ENCODE measurements at places on chromosomes 7 and 10. TPM values are rescaled to one million over a fixed set of nuclear protein-coding genes. Genes with fewer than 3 reads are reported as not detected.

GRCh38 chr10:60652628-60653027, 125.7 kb upstream of the CDK1 start:
- DNase-seq = no peak
- no peak overlapping the region for H3K27ac ChIP-seq
- no peak overlapping the region for H3K4me3 ChIP-seq
- no peaks in the 10 kb centered on the region for H3K27me3 ChIP-seq

- no peak for DNase-seq
- H3K4me3 ChIP-seq = no peak overlapping the region
- H3K4me1 ChIP-seq = peaks cover 6% of the 10 kb centered on the region
- H3K36me3 ChIP-seq = peaks cover 7% of the 10 kb centered on the region
- H3K27ac ChIP-seq = no peak overlapping the region
Measured at GRCh38 chr7:43864126-43864525, 5.2 kb downstream of the MRPS24 start.

- peaks cover 18% of the 10 kb centered on the region for H3K4me1 ChIP-seq
- no peaks in the 10 kb centered on the region for H3K36me3 ChIP-seq
- no peak overlapping the region for H3K4me3 ChIP-seq
- H3K27ac ChIP-seq = no peak overlapping the region
- DNase-seq = no peak
- H3K27me3 ChIP-seq = no peaks in the 10 kb centered on the region
Measured at GRCh38 chr10:63414481-63415260, 51.1 kb downstream of the JMJD1C start.

GRCh38 chr10:128364631-128365030, 238.4 kb upstream of the MKI67 start:
- no peak overlapping the region for H3K27ac ChIP-seq
- H3K36me3 ChIP-seq = no peaks in the 10 kb centered on the region
- H3K4me3 ChIP-seq = no peak overlapping the region
- DNase-seq = no peak

GRCh38 chr10:49076319-49076718, 39.0 kb downstream of the VSTM4 start:
- H3K4me1 ChIP-seq = peaks cover 20% of the 10 kb centered on the region
- H3K27ac ChIP-seq = no peak overlapping the region
- H3K36me3 ChIP-seq = peaks cover 17% of the 10 kb centered on the region
- no peak overlapping the region for H3K4me3 ChIP-seq

GRCh38 chr7:128194533-128195282, 46.4 kb upstream of the LEP start:
- DNase-seq = no peak
- no peak overlapping the region for H3K27ac ChIP-seq
- peaks cover 3% of the 10 kb centered on the region for H3K27me3 ChIP-seq
- H3K4me1 ChIP-seq = no peaks in the 10 kb centered on the region

DNA sequence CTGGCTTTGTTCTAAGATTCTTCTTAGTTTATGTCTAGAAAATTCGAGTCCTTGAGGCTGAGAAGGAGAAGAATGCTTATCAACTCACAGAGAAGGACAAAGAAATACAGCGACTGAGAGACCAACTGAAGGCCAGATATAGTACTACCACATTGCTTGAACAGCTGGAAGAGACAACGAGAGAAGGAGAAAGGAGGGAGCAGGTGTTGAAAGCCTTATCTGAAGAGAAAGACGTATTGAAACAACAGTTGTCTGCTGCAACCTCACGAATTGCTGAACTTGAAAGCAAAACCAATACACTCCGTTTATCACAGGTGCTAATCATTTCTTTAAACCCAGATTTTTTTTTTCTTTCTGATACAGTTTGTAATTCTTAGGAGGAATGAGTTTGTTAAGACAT, 6.7 kb downstream of the CEP55 start:
- no peaks in the 10 kb centered on the region for H3K4me1 ChIP-seq
- H3K36me3 ChIP-seq = no peaks in the 10 kb centered on the region
- no peak overlapping the region for H3K4me3 ChIP-seq
- no peak for DNase-seq
- H3K27ac ChIP-seq = no peak overlapping the region

DNA sequence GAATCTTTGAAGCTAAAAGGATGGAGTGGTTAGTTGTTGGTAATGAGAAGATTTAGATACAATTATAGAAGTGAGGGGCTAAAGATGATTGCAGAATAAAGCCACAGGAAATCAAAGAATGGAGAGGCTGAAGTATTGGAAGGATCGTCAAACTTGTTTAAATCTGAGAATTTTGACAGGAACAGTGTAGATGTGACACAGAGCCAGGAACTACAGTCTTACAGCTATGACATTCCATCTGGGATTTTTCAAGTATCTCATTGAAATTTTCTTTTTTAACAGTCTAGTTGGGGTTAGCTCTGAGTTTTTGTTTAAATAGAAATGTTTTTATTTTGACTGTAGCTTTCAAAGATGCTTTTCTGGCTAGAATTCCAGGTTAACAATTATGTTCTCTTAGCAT, 181.4 kb downstream of the NRG3 start:
- no peaks in the 10 kb centered on the region for H3K4me1 ChIP-seq
- no peaks in the 10 kb centered on the region for H3K36me3 ChIP-seq
- H3K27ac ChIP-seq = no peak overlapping the region
- no peak for DNase-seq

- no peak for DNase-seq
- H3K27ac ChIP-seq = no peak overlapping the region
- no peaks in the 10 kb centered on the region for H3K36me3 ChIP-seq
- no peak overlapping the region for H3K4me3 ChIP-seq
- no peaks in the 10 kb centered on the region for H3K4me1 ChIP-seq
Measured at GRCh38 chr7:35530124-35531109, 164.5 kb downstream of the HERPUD2 start.

- H3K36me3 ChIP-seq = peaks cover 28% of the 10 kb centered on the region
- H3K27me3 ChIP-seq = no peaks in the 10 kb centered on the region
- no peak overlapping the region for H3K4me3 ChIP-seq
- H3K27ac ChIP-seq = no peak overlapping the region
- H3K4me1 ChIP-seq = no peaks in the 10 kb centered on the region
Measured at GRCh38 chr10:99958806-99959205, 50.9 kb downstream of the DNMBP start.

DNA sequence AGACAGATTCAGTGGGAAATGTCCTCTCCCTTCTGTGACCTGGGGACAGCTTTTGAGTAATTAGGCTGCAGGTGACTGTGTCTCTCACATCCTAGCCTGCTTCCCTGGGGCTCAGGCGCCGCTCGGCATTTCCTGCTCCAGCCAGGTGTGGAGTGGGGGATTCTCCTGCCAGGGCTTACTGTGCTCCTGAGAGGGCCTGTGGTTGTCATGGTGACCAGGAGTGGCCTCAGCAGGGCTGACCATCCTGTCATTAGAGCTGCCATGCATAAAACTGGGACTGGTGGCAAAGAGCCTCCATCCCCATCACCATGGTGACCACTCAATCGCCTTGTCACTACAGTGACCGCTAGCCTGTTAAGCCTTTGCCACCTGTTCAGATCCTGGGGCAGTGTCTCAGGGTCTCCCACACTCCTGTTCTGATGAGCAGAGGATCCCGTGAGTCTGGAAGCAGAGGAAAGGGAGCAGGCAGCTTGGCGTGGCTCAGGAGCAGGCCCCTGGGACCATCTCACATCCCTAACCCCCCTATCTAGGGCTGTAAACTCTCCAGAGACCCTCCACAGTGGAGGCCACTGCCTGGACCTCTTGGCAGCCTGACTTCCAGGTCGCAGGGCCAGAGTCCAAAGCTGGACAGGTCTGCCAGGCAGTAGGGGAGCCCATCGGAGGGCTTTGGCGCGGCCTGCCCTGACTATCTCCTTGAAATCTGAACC, at the start of gene GCK:
TSS of gene GCK (minus strand) at position 154 of the 707 bp plus-strand sequence. CDS start 486 bp downstream, outside the sequence.
- DNase-seq = no peak
- H3K36me3 ChIP-seq = no peaks in the 10 kb centered on the region
- H3K27ac ChIP-seq = no peak within 1 kb of the TSS

- no peak overlapping the region for H3K4me3 ChIP-seq
- no peak overlapping the region for H3K27ac ChIP-seq
- DNase-seq = no peak
- H3K4me1 ChIP-seq = no peaks in the 10 kb centered on the region
- no peaks in the 10 kb centered on the region for H3K36me3 ChIP-seq
- no peaks in the 10 kb centered on the region for H3K27me3 ChIP-seq
Measured at GRCh38 chr7:29398011-29398410, 165.6 kb upstream of the PRR15 start.

DNA sequence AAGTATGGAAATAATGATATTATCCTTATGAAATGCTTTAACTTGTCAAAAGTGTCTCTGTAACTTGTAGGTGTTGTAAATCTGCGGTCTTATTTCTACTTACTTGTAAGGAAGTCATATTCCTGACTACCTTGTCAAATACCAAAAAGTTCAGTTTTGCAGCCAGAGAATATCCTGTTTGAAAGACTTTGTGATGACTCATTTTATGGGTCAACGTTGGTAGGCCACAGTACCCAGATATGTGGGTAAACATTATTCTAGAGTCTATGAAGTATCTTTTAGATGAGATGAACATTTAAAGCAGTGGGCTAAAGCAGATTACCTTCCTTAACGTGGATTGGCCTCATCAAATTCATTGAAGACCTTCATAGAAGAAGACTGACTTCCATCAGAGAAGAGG, 195.3 kb downstream of the PPP1R9A start:
- no peak for DNase-seq
- H3K4me1 ChIP-seq = peaks cover 11% of the 10 kb centered on the region
- no peaks in the 10 kb centered on the region for H3K36me3 ChIP-seq
- no peak overlapping the region for H3K4me3 ChIP-seq
- no peak overlapping the region for H3K27ac ChIP-seq
- no peaks in the 10 kb centered on the region for H3K27me3 ChIP-seq

GRCh38 chr10:62794306-62794705, 10.2 kb upstream of the ADO start:
- H3K27me3 ChIP-seq = no peaks in the 10 kb centered on the region
- H3K36me3 ChIP-seq = no peaks in the 10 kb centered on the region
- no peak for DNase-seq
- H3K27ac ChIP-seq = no peak overlapping the region
- peaks cover 9% of the 10 kb centered on the region for H3K4me1 ChIP-seq
- H3K4me3 ChIP-seq = no peak overlapping the region

The COL28A1 gene
- total RNA-seq = 3.0 TPM

The LIPM gene
- total RNA-seq = not detected

The CAMK2B gene
- total RNA-seq = 1.5 TPM

The HOXA4 gene
- total RNA-seq = 3.7 TPM

The VWDE gene
- not detected for total RNA-seq

The MEST gene
- 5.0 TPM for total RNA-seq
